Activated CD8-positive, alpha-beta memory T cell treated with anti-CD3 and anti-CD28 coated beads, Interleukin-2, amount 10 ng/mL, durations not matched to agents 7 days and 5 days (primary cell): ENCODE measurements at places on chromosomes 6 and 20. TPM values are rescaled to one million over a fixed set of nuclear protein-coding genes. Genes with fewer than 3 reads are reported as not detected.

- DNase-seq = no peak
Measured at GRCh38 chr6:259316-259715, 33.0 kb upstream of the DUSP22 start.

GRCh38 chr6:39050453-39051112 lies 2.0 kb downstream of the GLP1R start:
- DNase-seq = no peak

GRCh38 chr6:151289399-151290007 lies 49.7 kb downstream of the AKAP12 start:
- peak; percentile 57 for DNase-seq

TAP2 gene
- total RNA-seq = 258 TPM

PTPRA gene
- 51.5 TPM for total RNA-seq

PAX1 gene
- total RNA-seq = not detected
